T-helper 2 cell (primary cell): ENCODE measurements at places on chromosomes 1 and 21.

GRCh38 chr1:206812471-206812870, 40.2 kb upstream of the IL10 start:
- DNase-seq = no peak

DNA sequence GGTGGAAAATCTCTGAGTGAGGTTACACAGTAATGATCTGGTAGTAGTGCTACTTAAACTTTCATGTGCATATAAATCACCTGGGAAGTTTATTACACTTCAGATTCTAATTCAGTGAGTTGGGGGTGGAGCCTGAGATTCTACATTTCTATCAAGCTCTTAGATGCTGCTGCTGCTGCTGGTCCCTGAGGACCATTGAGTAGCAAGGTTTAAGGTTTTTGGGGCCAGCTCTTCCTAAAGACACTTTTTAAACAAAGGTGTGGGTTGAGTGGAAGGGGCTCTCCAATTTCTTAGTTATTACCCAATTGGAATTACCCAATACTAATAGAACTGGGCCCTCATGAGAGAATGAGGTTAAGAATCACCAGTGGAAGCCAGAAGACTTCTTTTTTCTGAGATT, 29.5 kb downstream of the KCNA3 start:
- DNase-seq = no peak

- no peak for DNase-seq
Measured at GRCh38 chr1:231335663-231336602, 1.7 kb downstream of the EXOC8 start.

DNA sequence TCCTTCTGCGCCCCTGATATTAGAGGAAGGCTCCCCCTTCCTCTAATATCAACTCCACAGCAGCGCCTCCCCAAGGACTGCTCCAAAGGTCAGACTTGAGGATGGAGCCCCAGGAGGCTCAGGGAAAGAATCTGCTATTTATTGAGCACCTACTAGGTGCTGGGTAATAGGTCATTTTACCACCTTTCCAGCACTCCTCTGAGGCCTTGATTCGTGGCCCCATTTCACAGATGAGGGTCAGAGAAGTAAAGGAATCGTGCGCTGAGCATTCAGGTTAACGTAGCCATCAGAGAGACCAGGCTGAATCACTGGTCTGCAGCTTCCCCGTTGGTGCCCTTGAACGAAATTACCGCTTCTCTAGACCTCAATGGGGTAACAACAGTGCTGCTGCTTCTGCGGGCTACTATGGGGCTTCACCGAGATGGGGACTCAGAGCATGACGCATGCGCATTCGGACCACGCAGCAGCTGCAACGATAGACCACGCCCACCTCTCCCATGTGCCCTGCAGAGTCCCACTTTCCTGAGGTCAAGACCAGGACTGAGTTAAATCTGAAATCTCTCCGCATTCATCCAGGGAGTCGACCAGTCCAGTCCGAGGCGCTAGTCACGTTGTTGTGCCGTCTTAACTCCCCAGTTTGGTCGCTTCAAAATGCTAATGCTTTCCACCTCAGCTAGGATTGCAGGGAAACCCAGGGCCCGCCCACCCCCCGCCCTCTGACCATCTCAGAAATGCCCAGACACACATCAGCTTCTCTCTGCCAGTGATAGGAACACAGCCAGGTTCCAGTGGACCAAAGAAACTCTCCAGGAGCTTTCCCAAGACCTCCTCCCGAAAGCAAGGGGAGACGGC, 12.9 kb downstream of the CAMK2N1 start:
- no peak for DNase-seq
